ENCODE measurements at places on chromosomes 1 and 21.
A peak's percentile ranks its signal among the peaks of the same experiment; 100 is the strongest.

GRCh38 chr1:82934074-82934473 is 1064.9 kb downstream of the TTLL7 start:
- DNase-seq = no peak

DNA sequence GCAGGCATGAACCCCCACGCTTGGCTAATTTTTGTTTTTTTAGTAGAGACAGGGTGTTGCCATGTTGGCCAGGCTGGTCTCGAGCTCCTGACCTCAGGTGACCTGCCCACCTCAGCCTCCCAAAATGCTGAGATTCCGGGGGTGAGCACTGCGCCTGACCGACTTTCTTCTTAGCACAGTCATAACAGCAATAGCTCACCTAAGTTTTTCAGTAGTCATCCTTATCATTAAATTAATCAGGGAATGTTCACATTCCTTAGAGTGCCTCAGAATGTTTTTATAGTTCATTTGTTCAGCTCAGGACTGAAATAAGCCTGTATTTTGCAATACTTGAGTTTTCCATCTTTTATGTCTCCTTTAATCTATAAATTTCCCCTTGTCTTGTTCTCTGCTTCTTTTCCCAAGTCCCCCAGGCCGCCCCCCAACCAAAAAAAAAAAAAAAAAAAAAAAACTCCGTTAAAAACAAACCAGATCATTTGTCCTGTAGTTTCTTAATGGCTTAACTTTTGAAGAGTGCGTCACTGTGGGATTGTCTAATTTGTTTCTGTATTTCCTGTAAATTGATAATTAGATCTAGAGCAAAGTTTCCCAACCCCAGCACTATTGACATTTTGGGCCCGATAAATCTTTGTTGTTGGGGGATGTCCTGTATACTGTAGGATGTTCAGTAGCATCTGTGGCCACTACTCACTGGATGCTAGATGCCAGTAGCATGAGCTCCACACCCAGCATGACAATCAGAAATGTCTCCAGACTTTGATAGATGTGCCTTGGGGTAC is 120.7 kb downstream of the ITSN1 start:
- DNase-seq = no peak

GRCh38 chr1:157732755-157733154 is 32.2 kb upstream of the FCRL3 start:
- no peak for DNase-seq

- peak; percentile 46 for DNase-seq
These were observed 4.8 kb upstream of the COA6 start for GRCh38 chr1:234368320-234369032.

DNA sequence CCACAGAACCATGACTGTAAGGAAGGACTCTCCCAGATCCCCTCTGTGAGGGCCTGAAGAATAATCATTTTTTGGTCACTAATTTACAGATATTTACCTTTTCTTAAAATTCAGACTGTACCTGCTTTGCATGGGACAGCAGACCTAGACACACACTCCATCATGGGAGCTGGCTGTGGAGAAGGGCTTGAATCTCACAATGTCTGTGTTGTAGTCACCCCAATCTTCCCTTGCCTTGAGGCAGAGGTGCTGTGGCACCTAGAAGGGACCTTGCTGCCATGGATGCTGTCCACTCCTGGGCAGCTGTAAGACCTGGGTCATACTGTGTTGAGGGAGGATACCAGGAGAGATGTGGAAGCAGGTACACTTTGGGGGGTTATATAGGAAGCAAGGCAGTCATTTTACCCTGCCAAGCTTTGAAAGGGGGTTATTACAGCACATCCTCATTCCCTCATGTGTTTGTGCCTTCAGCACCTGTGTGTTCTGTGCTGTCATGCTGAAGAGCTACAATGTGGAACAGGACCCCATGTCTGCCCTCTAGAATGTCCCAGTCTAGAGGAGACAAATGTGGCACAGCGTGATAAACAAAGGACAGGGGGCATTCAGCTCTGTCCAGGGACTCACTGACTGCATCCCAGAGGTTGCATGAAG is 27.1 kb downstream of the TRAF5 start:
- DNase-seq = no peak

DNA sequence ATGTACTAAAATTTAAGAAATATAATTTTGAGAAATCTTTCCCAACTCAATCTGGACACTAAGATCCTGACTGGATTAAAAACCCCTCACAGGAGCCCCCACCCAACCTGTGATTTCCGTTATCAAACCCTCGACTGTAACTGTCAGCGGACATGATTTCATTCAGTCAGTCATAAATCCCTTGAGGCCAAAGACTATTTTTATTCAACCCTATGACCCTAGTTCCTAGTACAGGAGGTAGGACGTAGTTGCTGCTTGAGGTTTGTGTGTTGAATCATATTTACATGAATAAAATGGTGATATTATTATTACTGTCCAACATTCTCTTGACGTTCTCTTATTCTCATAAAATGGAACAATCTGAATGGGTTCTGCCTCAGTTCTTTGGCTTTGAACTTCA is 73.1 kb upstream of the DYNLT5 start:
- no peak for DNase-seq

DNA sequence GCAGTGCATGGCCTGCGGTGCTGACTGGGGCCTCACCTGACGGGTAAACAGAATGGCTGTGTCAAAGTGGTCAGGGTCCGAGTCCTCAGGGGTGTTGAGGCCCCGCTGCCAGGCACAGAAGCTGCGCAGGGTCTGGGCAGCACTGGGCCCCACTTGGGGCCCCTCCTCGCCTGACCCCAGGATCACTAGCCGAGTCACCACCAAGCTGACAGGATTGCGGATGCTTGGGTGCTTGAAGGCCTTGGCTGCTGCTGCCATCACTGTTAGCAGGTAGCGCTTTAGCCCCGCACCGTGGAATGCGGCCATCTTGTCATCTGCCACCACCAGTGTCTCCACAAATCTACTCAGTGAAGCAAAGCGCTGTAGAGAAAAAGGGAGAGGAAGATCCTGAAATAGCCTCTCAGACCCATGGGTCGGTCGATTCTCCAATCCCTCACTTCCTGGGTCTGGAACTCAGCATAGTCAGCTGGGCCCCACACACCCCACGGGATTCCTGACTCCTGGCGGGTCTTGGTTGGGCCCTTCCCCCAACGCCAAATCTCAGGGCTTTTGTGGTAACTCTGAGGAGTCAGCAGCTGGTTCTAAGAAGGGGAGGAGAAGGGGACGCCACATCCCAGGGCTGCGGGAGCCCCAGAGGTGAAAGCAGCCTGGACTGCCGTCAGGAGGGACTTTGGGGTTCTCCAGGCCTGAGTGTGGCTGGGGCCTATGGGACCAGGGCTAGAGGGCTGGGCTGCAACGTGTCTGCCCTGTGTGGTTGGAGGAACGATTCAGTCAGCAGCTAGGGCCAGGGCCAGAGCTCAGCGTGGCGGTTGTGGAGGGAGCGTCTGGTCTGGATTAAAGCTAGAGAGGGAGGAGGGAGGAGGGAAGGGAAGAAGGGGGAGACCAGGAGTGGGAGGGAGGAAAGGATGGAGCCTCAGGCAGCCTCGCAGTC is 2.1 kb downstream of the ADAMTS4 start:
- DNase-seq = no peak

DNA sequence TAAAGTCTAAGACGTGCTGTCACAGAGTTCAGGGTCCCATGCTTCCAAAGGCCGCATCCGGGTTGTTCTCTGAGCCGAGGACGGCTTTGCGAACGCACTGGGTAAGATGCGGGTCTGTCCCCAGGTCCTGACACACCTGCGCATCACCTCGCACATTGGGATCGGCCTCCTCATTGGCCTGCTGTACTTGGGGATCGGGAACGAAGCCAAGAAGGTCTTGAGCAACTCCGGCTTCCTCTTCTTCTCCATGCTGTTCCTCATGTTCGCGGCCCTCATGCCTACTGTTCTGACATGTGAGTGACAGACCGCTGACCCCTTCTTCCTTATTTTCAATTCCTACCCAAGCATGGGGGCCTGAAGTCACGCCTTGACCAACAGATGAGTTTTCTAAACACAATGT is 25.3 kb downstream of the TFF3 start:
- no peak for DNase-seq

Data from CD4-positive, alpha-beta T cell treated with Interferon alpha-2 for 1 hour (primary cell).